ENCODE measurements at places on chromosomes 2 and 18.
A peak's percentile ranks its signal among the peaks of the same experiment; 100 is the strongest.

GRCh38 chr2:769771-770170 lies 92.6 kb upstream of the TMEM18 start:
- DNase-seq = no peak

DNA sequence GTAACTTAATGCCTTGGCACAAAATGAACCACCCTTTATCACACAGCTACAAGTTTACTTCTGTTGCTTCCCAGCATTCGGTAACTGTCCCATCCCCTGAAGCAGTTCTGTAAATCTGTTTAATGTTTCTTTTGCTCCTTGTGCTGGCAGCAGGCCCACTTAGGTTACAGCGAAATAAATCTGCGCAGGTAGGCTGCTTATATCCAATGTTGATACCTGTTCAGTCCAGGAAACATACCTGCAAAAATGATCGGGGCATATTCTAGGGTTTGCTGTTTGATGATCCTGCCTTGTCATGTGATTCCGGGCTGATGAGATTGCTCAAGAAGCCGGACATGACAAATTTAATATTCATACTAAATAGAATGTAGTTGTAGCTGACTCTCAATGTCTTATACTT lies 23.3 kb downstream of the PELI1 start:
- no peak for DNase-seq

DNA sequence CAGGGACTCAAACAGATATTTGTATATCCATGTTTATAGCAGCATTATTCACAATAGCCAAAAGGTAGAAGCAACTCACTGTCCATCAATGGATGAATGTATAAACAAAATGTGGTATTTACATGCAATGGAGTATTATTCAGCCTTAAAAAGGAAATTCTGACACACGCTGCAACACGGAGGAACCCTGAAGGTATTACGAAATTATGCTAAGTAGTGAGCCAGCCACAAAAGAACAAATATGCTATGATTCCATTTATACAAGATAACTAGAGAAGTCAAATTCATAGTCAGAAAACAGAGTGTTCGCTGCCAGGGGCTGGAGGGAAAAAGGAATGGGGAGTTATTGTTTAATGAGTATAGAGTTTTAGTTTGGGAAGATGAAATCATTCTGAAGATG lies 61.0 kb upstream of the CDKL4 start:
- no peak for DNase-seq

- peak; percentile 80 for DNase-seq
These were observed 7.0 kb upstream of the NDUFV2 start for GRCh38 chr18:9095297-9096006.

DNA sequence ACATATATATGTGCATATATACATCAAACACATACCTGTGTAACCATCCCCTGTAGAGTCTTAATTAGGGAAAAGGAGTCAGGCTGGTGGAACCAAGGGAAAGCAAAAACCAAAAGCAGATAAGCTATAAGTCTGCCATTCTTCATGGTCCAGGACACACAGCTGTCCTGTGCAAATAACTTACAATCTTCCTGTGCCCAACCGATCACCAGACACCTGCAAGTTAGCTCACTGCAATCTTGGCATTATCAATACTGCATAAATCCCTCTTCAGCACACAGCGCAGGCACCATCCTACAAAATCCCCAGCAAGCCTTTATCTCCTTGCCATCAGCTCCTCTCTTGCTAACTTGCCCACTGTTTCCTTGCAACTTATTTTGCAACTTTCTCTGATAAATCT lies 60.8 kb upstream of the DYNAP start:
- DNase-seq = no peak

- DNase-seq = no peak
These were observed 125.6 kb upstream of the MYT1L start for GRCh38 chr2:2456721-2457120.

GRCh38 chr2:144998435-144998834 lies 478.5 kb upstream of the ZEB2 start:
- no peak for DNase-seq

DNA sequence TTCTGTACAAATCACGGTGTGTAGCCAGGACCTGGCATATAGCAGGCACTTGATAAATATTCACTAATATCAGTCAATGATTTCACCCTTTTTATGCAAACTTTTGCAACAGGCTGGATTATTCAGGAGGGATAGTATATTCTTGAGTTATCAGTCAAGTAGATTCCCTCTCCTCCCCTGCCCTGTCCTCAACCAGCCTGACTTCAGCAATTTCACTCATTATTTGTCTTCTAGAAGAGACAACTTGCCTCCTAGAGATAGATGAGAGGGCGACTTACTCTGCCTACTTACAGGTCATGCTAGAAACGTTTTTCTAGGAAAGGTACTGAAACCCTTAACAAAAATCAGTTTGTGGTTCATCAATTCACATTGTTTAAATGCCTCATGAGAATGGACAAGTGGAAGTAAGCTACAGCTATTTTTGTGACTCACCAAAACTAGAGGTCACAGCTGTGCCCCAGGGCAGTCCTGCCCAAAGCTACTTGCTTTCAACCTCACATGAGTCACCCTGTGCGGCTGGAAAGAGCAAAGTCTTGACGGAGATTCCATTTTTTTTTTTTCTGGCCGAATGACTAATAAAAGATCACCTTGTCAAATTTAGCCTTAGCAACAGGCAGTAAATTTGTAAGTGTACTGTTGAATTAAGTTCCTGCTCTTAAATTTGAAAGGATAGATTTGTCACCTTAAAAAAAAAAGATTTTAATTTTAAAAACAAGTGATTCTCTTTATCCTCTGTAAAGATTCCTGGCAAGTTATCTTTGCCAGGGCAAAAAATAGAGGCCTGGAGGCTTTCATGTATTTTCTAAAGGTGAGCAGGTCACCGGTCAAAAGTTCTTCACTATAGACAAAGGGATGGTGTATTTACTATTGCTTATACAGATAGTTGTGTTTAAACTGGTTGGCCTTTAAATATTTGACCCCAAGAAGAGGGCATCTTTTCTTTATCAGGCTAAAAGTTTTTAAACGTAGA lies 109.0 kb upstream of the SLC35G4 start:
- no peak for DNase-seq

DNA sequence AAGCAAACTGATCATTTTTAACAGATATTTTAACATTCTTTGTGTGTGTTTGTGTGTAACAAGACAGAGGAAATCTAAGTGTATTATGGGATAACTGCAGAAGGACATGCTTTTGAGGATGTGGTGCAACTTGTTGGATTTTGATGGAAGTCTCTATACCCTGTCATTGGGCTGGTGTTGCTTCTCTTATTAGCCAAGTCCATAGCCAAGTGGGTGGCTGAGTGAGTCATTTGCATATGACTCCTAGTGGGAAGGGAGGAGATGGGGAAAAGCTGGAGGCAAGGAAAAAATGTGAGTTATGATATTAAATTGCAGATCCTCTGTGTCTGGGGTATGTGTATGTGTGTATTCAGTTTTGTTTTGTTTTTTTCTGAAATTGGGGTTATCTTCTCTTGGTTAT lies 879.9 kb downstream of the DCC start:
- DNase-seq = no peak

GRCh38 chr18:9803698-9804516 lies 81.9 kb upstream of the TXNDC2 start:
- no peak for DNase-seq

DNA sequence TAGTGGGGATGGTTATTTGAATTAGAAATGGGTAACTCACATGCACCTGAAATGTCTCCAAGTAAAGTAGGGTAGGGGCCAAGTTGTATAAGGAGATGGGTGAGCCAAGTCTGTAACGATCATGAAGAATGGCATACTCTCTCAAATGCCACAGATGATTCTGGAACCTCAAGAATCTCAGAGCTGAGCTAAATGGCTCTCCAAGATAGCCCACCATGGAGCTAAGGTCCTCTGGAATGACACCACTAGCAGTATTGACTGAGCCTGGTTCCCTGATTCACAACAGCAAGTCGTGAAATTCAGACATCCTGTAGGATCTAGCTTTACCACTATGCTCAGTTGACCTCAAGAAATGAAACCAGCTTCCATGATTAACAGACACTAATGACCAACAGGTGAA lies 115.9 kb upstream of the EPAS1 start:
- no peak for DNase-seq

GRCh38 chr2:127404466-127405254 lies 13.6 kb upstream of the PROC start:
- DNase-seq = no peak

DNA sequence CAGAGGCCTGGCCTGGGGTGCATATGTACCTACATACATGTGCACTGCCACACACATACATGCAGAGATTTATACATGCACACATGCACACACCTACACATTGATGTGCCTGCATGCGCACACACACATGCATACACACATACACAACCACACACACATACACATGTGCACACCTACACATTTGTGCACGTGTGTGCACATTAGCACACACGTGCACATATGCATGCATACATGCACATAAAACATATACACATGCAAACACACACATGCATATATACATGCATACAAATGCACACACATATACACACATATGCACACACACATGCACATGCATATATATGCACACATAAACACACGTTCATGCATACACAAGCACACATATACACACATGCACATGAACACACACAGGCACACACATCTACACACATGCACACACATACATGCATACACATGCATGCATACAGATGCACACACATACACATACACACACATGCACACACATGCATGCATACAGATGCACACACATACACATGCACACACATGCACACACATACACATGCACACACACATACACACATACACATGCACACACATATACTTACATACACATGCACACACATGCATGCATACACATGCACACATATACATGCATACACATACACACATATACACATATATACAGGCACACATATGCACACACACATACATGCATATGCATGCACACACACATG lies 23.6 kb upstream of the OTOS start:
- no peak for DNase-seq

GRCh38 chr2:96356889-96357288 lies 21.3 kb downstream of the NCAPH start:
- DNase-seq = no peak

GRCh38 chr2:205290299-205290698 lies 392.0 kb upstream of the NRP2 start:
- no peak for DNase-seq

DNA sequence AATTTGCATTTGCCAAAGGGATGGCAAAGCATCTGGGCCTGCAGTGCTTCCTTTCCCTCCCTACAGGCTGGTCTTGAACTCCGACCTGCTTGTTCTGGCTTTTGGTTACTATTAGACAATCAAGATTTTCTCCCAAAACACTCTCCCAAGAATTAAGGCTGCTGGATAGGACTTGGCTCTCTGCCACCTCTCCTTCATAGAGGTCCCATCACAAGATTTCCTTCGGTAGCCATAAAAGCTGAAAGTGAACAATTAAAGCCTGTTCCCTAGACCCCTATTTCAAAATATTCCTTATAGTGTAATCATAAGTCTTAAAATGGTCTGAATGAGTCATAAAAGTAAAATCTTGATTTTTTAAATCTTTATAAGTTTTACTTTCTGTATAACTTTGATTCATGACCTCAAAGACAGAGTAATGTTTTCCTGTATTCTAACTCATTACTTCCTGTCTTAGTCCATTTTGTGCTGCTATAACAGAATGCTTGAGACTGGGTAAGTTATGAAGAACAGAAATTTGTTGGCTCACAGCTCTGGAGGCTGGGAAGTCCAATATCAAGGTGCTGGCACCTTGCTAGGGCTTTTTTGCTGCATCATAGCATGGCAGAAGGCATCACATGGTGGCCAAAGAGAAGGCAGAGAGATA lies 37.8 kb upstream of the TNP1 start:
- no peak for DNase-seq

All from stimulated activated CD4-positive, alpha-beta T cell treated with anti-CD3 and anti-CD28 coated beads, Interleukin-1b, Interleukin-23, amount 100 ng/mL, for 48 hours (primary cell).